ENCODE measurements at places on chromosomes 5 and 9. TPM values are rescaled to one million over a fixed set of nuclear protein-coding genes. Genes with fewer than 3 reads are reported as not detected.

The IL13 gene
- total RNA-seq: not detected

The HMCN2 gene
- total RNA-seq: 8.2 TPM

DNA sequence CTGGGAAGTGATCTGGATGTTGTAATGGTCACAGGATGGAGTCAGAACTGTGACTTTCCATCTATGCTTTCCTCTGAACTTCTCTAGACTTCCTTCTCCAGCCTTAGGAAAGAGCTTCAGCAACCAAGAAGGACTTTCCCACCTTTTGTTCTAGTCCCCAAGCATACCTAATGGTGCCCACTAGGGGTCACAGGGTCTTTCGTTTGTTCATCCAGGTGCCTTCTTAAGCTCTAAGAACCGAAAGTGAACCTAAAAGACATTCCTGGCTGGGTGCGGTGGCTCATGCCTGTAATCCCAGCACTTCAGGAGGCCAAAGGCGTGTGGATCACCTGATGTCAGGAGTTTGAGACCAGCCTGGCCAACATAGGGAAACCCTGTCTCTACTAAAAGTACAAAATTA is 1.8 kb upstream of the WNT8A start:
- H3K27ac ChIP-seq: no peak overlapping the region
- no peaks in the 10 kb centered on the region for H3K4me1 ChIP-seq
- no peaks in the 10 kb centered on the region for H3K27me3 ChIP-seq
- H3K4me3 ChIP-seq: no peak overlapping the region
- no peak for DNase-seq

The ENTPD2 gene
- total RNA-seq: 0.55 TPM

DNA sequence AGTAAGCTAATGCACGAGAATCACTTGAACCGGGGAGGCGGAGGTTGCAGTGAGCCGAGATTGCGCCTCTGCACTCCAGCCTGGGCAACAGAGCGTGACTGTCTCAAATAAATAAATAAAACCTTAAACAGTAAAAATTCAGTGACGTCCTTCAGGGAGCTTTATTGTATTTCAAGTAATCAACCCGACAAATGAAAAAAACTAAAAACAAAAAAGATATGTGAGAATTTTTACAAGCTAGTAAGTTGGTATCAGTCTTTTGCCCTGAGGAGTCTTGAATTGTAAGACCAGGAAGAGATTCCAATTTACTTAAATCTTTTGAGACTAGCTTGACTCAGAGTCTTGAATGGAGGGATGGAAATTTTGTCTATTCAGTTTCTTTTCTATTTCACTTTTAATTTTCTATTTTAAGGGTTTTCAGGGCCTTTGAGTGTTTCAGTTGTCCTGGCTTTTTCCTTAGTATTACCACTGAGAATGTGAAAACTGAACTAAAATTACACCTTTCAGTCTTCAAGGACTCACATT is 126.0 kb upstream of the DHFR start:
- no peak overlapping the region for H3K27ac ChIP-seq
- H3K4me3 ChIP-seq: no peak overlapping the region
- no peak for DNase-seq
- no peaks in the 10 kb centered on the region for H3K27me3 ChIP-seq
- no peaks in the 10 kb centered on the region for H3K36me3 ChIP-seq
- no peaks in the 10 kb centered on the region for H3K4me1 ChIP-seq

DNA sequence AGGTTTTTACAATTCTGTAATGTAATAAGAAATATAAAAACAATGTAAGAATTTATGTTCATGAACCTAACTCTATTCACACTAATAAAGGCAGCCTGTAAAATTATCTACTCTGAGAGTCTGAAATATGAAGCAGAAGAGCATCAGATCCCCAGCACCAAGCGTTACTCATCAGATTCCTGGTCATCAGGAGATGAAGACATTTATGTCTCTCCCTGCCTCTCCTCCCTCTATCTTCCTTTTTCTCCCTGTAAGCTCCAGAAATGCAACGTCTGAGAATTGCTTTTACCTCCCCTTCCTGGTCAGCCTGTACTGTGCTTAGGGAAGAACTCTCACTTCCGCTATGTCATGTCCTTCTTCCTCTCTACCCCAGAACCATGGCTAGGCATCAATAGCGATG is 114.4 kb upstream of the SLIT3 start:
- H3K36me3 ChIP-seq: no peaks in the 10 kb centered on the region
- no peak overlapping the region for H3K27ac ChIP-seq
- H3K4me1 ChIP-seq: no peaks in the 10 kb centered on the region
- no peak for DNase-seq

The PRUNE2 gene
- total RNA-seq: 10.1 TPM

The ZNF883 gene
- total RNA-seq: 0.13 TPM

GRCh38 chr5:68217528-68217927 is 2.0 kb downstream of the PIK3R1 start:
- peak overlapping the region; percentile 85 for H3K4me3 ChIP-seq
- no peaks in the 10 kb centered on the region for H3K27me3 ChIP-seq
- H3K36me3 ChIP-seq: no peaks in the 10 kb centered on the region
- DNase-seq: no peak
- H3K4me1 ChIP-seq: peaks cover 30% of the 10 kb centered on the region

The C1QTNF2 gene
- total RNA-seq: not detected

Measured in gastrocnemius medialis (tissue), 4 donors.